ENCODE measurements at places on chromosomes 6 and 20. TPM values are rescaled to one million over a fixed set of nuclear protein-coding genes. Genes with fewer than 3 reads are reported as not detected.

Gene SCRT2
- not detected for total RNA-seq

DNA sequence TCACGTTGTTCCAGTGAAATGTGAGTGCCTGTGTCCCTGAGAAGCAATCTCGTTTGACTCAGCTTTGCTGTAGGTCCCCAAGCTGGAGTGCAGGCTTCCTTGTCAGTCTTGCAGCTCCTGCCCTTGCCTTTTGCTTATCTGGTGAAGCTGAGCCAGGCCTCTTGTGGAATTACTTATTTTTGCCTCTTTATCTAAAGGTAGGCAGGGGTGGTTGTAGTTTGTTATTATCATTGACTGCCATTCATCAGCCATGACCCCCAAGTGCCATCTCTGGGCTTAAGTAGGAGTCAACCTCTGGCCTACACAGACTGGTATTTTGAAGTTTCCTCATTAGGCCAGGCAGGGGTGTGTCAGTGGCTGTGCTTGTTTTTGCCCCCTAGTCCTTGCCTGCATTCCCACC is 2.1 kb downstream of the TMEM14B start:
- no peak for DNase-seq

- DNase-seq: no peak
These were observed 1.5 kb downstream of the GPANK1 start for GRCh38 chr6:31663126-31663960.

- DNase-seq: no peak
These were observed 2.1 kb downstream of the HLA-DQB1 start for GRCh38 chr6:32664354-32664753.

DNA sequence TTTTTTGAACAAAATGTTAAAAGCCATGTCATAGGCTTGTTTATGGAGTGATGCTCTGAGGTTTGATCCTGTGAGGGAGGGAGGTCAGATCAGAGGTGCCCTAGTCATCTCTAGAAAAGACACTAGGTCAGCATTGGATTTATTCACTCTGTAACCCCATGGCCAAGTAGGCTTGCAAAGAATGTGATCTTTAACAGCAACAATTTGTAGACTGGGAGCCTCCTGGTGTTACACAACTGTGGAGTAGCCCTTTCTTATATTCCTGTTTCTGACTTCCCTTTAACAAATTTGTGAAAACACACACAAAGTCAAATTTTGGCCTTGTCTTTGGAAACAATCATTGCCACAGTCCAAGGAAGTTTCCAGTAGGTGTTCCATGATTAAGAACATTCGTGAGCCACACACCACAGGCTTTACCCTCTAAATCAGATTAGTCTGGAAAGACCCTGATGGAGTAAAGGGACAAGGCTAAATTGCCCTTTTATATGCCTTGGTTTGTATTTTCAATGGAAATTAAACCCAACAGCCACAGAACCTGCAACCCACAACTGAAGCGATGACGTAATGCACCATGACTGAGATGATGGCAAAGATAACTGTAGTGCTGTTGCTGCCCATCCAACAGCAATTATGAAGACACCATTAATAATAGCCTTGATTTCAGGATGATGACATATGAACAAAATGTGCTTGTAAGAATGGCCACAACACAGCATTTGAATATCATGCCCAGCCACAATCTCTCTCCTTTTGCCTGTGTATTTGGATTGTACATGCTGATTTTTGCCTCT is 22.1 kb downstream of the SCP2D1 start:
- DNase-seq: no peak

- no peak for DNase-seq
These were observed 54.4 kb upstream of the ZNF337 start for GRCh38 chr20:25750765-25751696.

DNA sequence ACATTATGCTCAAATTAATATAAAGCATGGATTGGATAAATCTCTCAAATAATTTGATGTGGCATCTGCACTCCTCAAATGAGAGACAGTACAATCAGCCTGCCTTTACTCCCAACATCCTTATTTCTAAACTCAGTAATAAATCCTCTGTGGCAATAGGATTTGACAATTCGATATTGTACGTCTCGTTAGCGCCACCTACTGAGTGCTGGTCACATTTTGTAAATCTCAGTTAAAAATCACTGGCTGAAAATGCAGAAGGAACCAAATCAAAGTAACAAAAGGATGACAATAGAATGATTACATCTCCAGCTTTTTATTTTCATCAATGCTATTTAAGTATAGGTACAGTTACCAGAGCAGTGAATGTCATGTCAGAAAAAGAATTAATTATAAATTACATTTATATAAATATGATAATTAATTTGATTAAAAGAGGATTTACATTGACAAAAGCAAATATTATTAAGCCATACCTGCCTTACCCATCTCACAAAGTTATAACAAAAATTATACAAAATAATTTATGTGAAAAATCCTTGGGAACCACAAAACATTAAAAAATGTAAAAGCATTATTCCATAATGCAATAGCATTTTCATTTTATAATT is 20.2 kb upstream of the GJE1 start:
- peak; percentile 53 for DNase-seq
